Activated T-helper 2 cell treated with anti-CD3 and anti-CD28 coated beads, Interferon-gamma antibody, Interleukin-2, Interleukin-4, amounts not matched to agents 10 μg/mL and 5 μg/mL and 100 μg/mL, durations not matched to agents 14 hours and 24 hours and 36 hours (primary cell): ENCODE measurements at places on chromosomes 1 and 21. TPM values are rescaled to one million over a fixed set of nuclear protein-coding genes. Genes with fewer than 3 reads are reported as not detected.

DNA sequence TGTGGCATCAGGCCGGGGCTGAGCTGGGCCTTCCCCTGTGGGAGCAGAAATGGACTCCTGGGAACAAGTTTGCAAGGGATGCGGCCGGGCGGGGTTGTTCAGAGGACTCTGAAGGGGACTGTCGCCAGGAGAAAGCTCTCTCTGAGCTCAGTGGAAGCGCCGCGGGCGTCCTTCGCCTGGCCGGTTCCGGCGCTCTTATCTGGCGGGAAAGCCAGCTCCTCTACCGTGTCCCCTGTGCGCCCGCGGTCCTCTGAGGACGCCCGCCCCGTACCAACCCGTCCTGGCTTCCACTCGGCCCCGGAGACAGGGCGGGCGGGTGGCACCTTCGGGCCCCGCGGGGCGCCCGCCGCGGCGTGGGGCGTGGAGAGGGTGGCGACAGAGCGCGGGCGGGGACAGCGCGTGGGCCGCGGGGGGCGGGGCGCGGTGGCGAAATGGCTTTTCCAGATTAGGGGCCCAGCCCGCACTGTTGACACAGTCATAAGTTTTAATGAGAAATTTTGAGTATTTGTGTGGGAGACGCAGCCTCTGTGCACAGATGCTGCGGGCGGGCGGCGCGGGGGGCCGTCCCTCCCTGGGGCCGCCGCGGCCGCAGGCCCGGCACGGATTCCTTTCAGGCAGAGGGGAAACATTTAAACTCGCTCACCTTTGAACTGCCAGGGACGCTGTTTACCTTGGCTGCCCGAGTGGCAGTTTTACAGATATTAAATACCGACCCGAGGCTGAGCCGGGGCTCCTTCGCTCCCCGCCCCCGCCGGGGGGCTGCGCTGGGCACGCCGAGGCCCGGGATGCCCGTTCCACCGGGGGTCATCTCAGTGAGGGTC, 70.2 kb downstream of the FOXD2 start:
- DNase-seq = no peak

DNA sequence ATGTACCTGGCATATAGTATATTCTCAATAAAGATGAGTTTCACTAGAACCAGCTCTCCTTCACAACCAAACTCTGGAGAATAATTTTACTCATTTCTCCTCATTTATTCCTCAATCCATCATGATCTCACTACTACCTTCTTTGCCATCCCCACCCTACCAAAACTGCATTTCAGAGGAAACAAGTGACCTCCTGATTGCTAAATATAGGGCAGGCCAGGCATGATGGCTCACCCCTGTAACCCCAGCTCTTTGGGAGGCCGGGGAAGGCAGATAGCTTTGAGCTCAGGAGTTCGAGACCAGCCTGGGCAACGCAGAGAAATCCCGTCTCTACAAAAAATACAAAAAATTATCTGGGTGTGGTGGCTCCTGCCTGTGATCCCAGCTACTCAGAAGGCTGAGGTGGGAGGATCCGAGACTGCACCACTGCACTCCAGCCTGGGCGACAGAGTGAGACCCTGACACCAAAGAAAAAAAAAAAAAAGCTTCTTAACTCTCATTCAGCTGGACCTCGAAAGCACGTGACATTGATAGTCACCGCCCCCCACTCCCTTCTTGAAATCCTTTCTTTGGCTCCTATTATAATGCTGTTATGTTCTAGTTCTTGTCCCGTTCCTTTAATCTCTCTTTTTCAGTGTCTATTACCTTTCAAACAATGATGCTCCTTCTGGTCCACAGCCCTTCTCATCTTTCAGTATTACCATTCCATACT, 2.1 kb downstream of the TESK2 start:
- DNase-seq = no peak

DNA sequence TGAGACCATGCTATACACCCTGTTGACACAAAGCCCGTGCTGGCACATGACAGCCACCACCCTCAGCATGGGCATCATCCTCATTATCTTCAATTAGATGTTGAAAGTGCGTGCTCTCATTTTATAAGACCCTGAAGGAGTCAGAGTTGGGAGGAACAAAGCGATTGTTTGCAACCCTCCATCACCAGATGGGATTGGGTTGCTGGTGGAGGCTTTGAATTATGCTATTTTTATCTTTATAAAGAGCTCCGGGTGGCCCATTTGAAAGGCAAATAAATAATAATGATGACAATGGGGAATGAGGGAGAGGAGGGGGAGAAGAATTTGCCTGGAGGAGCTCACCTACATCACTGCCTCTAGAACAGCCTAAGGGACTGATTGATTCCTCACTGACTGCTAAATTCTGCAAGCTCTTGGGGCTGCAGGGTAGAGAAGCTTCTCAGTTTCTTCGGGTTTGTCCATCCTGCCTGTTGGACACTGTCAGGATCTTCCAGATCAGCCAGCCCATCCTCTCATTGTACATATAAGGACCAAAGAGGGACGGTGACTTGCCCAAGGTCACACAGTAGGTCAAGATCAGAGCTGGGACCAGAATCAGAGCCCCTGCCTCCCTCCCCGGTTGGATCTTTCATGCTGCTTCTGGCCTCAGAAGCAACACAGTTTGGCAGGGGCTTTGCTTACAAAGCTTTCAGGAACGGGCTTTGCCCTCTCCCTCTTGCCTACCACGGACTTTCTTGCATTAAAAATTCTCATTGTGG, 130.9 kb upstream of the ZBTB40 start:
- no peak for DNase-seq

GRCh38 chr1:217907504-217907903, 276.4 kb downstream of the SPATA17 start:
- no peak for DNase-seq

Gene GJA4
- total RNA-seq = not detected in 2 replicates

Gene NPR1
- not detected in 2 replicates for total RNA-seq
